Chondrocyte (in vitro differentiated cells): ENCODE measurements at places on chromosomes 16 and 17. TPM values are rescaled to one million over a fixed set of nuclear protein-coding genes. Genes with fewer than 3 reads are reported as not detected.

GRCh38 chr16:55289353-55289752 is 34.6 kb upstream of the IRX6 start:
- H3K27me3 ChIP-seq = peaks cover 8% of the 10 kb centered on the region
- H3K27ac ChIP-seq = no peak overlapping the region
- no peak overlapping the region for H3K4me3 ChIP-seq
- DNase-seq = no peak
- peaks cover 2% of the 10 kb centered on the region for H3K4me1 ChIP-seq
- H3K36me3 ChIP-seq = peaks cover 6% of the 10 kb centered on the region

DNA sequence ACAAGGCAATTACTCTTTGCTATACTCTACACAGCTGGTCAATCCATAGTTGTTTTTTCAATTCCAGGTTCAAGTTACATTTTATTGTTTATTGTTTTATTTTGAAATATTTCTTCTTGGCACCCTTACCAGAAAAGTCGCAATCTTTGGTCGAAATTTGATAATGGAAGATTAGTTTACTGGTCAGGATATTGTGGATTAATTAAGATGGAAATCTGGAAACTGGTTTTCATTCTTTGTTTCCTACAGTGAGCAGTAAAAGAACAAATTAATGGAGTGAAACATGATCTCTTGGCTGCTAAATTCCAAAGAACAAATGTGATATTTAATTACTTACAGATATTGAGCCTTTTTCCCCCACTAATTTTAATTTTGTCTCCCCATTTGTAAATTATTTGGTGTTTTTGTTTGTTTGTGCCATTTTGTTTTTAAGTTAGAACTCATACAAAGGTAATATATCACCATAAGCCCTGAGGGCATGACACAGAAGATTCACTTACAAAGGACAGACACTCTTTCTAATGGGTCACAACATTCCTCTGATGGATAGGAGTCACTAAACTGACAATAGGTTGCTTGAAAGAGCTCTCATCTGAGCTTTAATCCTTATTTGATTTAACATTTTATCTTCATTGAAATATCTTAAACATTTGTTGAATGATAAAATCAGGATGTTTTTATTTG is 700.2 kb downstream of the KCNJ2 start:
- H3K4me3 ChIP-seq = no peak overlapping the region
- H3K4me1 ChIP-seq = no peaks in the 10 kb centered on the region
- H3K27ac ChIP-seq = no peak overlapping the region
- no peaks in the 10 kb centered on the region for H3K27me3 ChIP-seq

DNA sequence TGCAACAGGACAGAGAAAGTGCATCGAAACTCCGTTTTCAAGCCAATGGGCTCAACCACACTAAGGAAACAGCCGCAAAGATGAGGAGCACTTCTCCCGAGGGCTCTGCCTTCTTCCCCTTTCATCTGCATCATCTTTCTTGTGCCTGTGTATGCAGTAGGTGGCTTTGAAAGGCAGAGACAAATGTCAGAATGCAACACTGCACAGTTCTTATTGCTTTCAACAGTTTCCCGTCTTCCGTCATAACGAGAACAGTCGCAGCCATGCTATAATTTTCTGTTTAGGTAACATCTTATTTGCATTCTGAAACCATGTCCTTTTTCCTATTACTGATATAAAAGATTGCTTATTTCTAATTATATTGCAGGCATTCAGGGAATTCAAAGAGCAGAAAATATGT is 205.2 kb downstream of the SLC39A11 start:
- no peak for DNase-seq
- H3K27me3 ChIP-seq = no peaks in the 10 kb centered on the region
- peaks cover 21% of the 10 kb centered on the region for H3K4me1 ChIP-seq

DNA sequence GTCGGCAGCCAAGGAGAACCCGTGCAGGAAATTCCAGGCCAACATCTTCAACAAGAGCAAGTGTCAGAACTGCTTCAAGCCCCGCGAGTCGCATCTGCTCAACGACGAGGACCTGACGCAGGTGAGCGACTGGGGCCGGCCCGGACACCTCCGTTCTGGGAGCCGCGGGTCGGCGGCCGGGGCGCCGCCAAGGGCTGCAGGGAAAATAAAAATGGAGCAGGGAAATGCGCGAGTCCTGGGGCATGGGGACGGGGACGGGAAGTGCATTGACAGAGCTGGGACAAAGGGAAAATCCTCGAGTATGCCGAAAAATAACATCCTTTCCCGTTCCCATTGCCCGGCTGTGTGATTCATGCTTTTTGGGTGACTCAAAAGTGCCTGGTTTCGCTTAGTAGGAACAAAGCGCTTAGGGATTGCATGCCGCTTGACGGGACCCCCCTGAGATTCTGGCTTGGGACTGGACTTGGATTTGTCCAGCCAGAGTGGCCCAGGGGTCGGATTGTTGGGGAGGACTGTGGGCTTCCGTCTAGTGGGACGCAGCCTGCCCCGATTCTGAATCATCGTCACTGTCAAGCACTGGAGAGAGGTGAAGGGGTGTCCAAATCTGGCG is 699 bp downstream of the MPRIP start:
- peak overlapping the region; percentile 99 for H3K4me3 ChIP-seq
- peak; percentile 87 for DNase-seq
- H3K36me3 ChIP-seq = no peaks in the 10 kb centered on the region
- peaks cover 61% of the 10 kb centered on the region for H3K4me1 ChIP-seq
- peak overlapping the region; percentile 97 for H3K27ac ChIP-seq
- H3K27me3 ChIP-seq = no peaks in the 10 kb centered on the region

UNC13D gene
- 1.1 to 3.1 TPM (median 1.5 TPM) in 3 replicates for total RNA-seq

DNA sequence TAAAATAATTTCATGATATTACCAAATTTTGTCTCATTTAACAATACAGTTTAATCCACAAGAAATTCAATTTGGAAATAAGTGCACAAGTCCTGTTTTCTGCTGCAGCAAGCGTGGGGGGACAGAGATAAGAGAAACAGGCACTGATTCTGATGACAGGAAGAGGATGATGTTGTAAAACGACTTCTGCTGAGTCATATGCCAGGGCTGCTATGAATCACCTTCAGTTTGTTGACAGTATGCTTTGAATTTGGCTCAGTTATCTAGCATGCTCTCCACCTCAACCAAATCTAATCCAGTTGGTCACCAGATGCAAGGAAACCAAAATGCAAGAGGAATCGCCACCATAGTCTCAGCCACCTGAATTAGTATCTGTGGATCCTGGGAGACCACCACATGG is 244.1 kb upstream of the MON1B start:
- DNase-seq = no peak
- no peaks in the 10 kb centered on the region for H3K27me3 ChIP-seq
- H3K4me3 ChIP-seq = no peak overlapping the region
- H3K27ac ChIP-seq = no peak overlapping the region
- H3K36me3 ChIP-seq = no peaks in the 10 kb centered on the region

DNA sequence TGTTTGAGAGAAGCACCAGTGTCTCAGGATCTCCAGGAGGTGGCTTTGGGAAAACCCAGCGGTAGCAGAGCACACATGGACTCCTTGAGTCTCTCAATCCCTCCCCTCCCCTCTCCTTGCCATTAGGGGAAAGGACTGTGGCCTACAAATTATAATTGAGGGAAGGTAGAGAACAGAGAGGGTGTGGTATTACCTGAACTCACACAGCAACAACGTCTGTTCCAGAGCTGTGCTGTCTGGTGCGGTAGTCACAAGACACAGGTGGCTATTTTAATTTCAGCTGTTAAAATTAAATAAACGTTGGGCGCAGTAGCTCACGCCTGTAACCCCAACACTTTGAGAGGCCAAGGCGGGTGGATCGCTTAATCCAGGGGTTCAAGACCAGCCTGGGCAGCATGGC is 110.2 kb downstream of the ABCC6 start:
- H3K4me3 ChIP-seq = no peak overlapping the region
- H3K4me1 ChIP-seq = no peaks in the 10 kb centered on the region

DNA sequence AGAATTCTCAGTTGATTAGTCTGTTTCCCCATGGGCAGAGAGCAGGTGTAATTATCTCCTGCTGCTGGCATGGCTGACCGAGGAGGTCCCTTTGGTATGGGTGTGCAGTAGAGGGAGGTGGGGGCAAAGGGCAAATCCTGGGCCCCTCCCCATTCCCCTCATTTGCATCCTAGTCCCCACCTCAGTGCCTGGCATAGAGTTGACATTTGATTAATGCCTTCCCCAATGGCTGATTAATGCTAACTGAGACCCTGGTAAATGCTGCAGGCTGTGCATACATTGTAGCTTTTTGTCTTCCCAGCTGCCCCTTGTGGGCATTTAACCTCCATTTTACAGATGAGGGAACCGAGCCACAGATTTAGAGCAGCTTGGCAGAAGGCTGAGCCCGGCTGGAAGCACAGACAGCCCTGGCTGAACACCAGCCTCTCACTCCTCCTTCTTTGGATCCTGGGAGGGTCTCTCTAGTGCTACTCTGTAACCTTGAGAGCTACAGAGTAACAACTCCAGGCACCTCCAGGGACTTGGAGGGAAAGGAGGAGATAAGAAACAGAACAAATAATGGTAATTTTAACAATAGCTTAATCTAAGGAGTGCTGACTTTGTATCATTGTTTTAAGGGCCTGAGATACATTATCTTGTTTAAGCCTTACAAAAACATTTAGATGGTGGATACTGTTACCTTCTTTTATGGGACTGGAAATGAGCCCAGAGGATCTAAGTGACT is 5.1 kb downstream of the PLCG2 start:
- peaks cover 4% of the 10 kb centered on the region for H3K4me1 ChIP-seq
- no peaks in the 10 kb centered on the region for H3K36me3 ChIP-seq
- no peak overlapping the region for H3K4me3 ChIP-seq
- no peak overlapping the region for H3K27ac ChIP-seq
- no peak for DNase-seq

CACNA1H gene
- 55.9 to 73.4 TPM (median 73.2 TPM) in 3 replicates for total RNA-seq

DNA sequence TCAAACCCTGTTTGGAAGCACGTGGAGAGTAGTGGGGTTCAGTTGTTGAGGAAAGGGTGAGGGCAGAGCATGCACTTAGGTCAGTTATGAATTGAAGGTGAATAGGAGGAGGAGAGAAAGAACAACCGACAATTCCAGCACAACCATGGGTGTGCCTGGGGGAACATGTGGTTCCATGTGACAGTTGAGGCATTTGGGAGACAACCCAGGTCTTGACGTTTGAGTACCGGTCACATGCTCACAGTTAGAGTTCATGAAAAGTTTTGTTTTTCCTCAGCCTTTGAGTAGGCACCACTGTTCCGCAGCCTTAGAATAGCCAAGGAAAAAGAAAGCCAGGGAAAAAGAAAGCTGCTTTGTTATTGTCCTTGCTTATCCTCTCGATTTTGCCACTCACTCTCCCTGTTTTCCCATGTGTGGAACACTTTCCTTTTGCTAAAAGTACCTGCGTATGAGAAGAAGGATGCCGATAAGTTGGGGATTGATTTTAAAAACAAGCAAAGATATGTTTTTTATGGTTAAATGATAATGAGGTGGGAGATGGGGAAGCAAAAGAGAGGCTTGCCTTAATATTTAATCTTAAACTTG is 25.6 kb upstream of the ABCC11 start:
- H3K4me1 ChIP-seq = peaks cover 31% of the 10 kb centered on the region
- no peaks in the 10 kb centered on the region for H3K27me3 ChIP-seq
- H3K27ac ChIP-seq = peak overlapping the region; percentile 66
- peaks cover 7% of the 10 kb centered on the region for H3K36me3 ChIP-seq

DNA sequence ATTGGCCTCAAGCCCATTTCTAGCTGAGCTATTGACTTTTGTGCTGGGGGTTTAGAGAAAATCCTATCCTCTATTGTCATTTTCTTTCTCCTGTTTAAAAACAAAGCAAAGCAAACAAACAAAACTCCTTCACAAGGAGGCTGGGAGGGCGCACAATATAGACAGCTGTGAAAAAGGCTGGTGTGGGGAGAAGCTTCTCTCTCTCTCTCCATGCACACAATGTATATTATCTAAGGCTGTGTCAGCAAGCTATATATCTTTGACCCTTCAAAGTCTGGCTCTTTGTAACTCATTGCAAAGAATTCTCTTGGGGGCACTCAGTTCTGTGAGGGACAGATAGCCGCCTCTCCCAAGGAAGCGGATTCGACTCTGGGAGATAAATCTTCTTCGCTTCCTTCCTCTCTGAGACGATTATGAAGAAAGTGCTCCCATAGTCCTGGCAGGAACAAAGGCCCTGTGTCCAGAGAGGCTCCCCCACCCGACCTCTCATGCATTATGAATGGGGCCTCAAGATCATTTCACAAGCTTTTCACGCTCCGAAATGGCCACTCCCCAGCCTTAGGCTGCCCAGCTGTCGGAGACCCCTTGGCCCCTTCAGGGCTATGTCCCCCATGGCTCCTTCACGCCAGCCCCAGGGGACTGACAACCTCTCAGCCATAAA is 33.2 kb upstream of the MEAK7 start:
- H3K36me3 ChIP-seq = no peaks in the 10 kb centered on the region
- H3K27ac ChIP-seq = peak overlapping the region; percentile 54
- H3K4me1 ChIP-seq = peaks cover 44% of the 10 kb centered on the region
- DNase-seq = no peak

DNA sequence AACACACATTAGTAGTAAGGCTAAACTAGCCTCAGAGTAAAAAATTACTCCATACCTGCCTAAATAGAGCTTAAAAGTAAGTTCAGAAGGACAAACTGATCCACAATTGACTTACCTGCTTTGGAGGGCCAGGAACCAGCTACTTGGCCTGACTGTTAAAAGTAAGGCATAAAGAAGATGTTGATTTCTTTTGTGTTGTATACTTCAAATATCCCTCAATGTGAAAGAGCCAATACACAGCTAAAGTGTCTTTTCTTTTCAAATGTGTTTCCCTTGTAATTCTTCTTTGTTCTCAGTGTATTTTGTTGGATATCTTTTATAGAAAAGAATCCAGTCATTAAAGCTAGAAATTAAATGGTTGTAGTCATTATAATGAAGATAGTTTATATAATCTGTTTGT is 171.1 kb downstream of the TANC2 start:
- no peaks in the 10 kb centered on the region for H3K36me3 ChIP-seq
- peaks cover 29% of the 10 kb centered on the region for H3K4me1 ChIP-seq
- H3K4me3 ChIP-seq = no peak overlapping the region
- no peak overlapping the region for H3K27ac ChIP-seq
- H3K27me3 ChIP-seq = no peaks in the 10 kb centered on the region

RFNG gene
- total RNA-seq = 29.7 to 47.4 TPM (median 45.2 TPM) in 3 replicates
